ENCODE measurements at places on chromosomes 5 and 9. TPM values are rescaled to one million over a fixed set of nuclear protein-coding genes. Genes with fewer than 3 reads are reported as not detected.

- H3K4me1 ChIP-seq = peaks cover 2% of the 10 kb centered on the region
- H3K4me3 ChIP-seq = no peak overlapping the region
- no peak for DNase-seq
- peaks cover 26% of the 10 kb centered on the region for H3K27me3 ChIP-seq
These were observed 72.0 kb upstream of the IL12B start for GRCh38 chr5:159402311-159402710.

- H3K4me1 ChIP-seq = peaks cover 4% of the 10 kb centered on the region
- H3K27ac ChIP-seq = no peak overlapping the region
- H3K4me3 ChIP-seq = no peak overlapping the region
- H3K27me3 ChIP-seq = no peaks in the 10 kb centered on the region
- no peak for DNase-seq
These were observed 247.0 kb downstream of the CWC27 start for GRCh38 chr5:65015767-65016166.

GRCh38 chr9:16132513-16132912 lies 579.7 kb downstream of the CCDC171 start:
- H3K4me3 ChIP-seq = no peak overlapping the region
- no peak overlapping the region for H3K27ac ChIP-seq
- peaks cover 6% of the 10 kb centered on the region for H3K27me3 ChIP-seq
- H3K4me1 ChIP-seq = no peaks in the 10 kb centered on the region

DNA sequence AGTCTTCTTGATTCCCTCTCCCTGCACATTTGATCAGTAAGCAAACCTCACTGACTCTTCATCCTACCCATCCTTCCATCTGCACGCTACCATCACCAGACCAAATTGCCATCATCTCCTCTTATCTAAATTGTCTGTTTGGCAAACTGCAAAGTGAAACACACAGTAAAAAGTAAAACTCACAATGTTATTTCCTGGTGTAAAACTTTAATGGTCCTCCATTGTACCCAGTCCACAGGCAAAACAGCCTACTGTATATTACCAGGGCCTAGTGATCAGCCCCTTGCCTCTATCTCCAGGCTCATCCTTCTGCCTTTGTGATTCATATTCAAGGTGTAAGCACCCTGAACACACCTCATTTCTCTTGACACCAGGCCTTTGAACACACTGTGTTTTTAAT lies 83.3 kb upstream of the GPR151 start:
- no peaks in the 10 kb centered on the region for H3K4me1 ChIP-seq
- H3K27ac ChIP-seq = no peak overlapping the region
- DNase-seq = no peak
- no peak overlapping the region for H3K4me3 ChIP-seq

- DNase-seq = no peak
- no peaks in the 10 kb centered on the region for H3K36me3 ChIP-seq
- no peaks in the 10 kb centered on the region for H3K4me1 ChIP-seq
These were observed 1279.5 kb downstream of the CDH12 start for GRCh38 chr5:21573416-21574314.

DNA sequence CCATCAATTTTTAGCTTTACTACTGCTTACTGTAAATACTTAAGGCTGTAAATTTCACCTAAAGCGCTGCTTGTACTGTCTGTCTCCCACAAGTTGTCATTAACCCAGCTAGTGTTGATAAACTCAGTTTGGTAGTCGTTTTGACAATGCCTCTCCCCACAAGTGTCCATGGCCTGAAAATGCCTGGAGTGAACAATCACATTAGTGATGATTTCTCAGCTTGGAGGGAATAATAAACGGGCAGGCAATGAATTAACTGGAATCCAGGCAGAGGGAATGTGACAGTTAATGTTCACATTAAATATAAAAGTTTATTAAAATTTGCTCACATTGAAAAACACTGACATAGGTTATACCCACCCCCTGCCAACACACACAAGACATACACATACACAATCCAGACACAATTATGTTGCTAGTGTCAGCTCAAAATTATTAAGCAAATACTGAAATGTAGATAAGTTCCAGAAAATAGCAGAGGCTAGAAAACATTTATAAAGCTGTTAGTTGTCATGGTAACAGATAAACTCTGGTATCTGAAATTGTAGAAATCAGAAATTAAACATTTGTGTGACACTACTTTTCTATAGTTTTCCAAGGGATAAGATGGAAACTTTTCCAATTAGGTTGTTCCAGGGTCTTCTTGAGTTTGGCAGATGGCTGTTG lies 341.9 kb downstream of the DIRAS2 start:
- no peaks in the 10 kb centered on the region for H3K36me3 ChIP-seq
- no peak overlapping the region for H3K27ac ChIP-seq
- H3K4me1 ChIP-seq = no peaks in the 10 kb centered on the region

DNA sequence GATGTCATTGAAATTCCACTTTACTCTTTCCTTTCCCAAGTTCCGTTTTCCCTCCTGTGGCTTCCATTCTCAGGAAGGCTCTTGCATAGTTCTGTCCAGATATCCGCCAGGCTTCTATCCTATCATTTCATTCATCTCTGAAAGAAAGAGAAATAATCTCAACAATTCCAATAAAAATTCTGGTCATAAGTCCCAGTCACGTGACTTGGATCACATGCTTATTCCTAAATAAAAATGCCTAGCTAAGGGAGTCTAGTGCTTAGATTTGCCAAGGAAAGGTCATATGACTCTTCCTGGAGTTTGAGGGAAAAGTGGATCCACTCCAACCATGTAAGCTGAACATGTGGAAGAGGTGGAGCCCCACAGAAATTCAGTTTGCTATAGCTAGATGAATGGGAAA lies 146.0 kb upstream of the PPP1R2B start:
- no peak overlapping the region for H3K27ac ChIP-seq
- peaks cover 43% of the 10 kb centered on the region for H3K27me3 ChIP-seq
- no peak overlapping the region for H3K4me3 ChIP-seq
- no peak for DNase-seq
- H3K4me1 ChIP-seq = no peaks in the 10 kb centered on the region

GRCh38 chr5:117207088-117207668 lies 632.6 kb upstream of the SEMA6A start:
- H3K4me3 ChIP-seq = no peak overlapping the region
- H3K27me3 ChIP-seq = no peaks in the 10 kb centered on the region

- no peaks in the 10 kb centered on the region for H3K4me1 ChIP-seq
- DNase-seq = no peak
- H3K27me3 ChIP-seq = peaks cover 10% of the 10 kb centered on the region
- H3K27ac ChIP-seq = no peak overlapping the region
- no peaks in the 10 kb centered on the region for H3K36me3 ChIP-seq
These were observed 36.2 kb upstream of the OTULIN start for GRCh38 chr5:14628346-14628745.

DNA sequence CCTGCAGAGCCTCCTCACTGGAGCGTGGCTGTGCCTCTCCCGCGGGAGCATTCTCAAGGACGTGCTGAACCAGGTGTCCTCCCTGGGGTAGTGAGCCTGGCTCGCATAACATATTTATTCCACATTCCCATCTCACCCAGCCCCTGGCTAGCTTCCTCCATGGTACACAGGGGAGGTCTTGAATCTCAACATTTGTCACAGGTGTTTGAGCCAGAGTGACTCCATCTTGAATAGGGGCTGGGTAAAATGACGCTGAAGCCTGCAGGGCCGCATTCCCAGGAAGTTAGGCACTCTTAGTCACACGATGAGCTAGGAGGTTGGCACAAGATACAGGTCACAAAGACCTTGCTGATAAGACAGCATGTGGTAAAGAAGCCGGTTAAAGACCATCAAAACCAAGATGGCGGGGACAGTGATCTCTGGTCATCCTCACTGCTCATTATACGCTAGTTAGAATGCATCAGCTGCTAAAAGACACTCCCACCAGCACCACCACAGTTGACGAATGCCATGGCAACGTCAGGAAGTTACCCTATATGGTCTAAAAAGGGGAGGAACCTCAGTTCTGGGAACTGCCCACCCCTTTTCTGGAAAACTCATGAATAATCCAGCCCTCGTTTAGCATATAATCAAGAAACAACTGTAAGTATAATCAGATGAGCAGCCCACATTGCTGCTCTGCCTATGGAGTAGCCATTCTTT lies 273.8 kb upstream of the IRX4 start:
- H3K27me3 ChIP-seq = no peaks in the 10 kb centered on the region
- DNase-seq = no peak
- peaks cover 1% of the 10 kb centered on the region for H3K36me3 ChIP-seq
- no peak overlapping the region for H3K27ac ChIP-seq

GRCh38 chr9:37447111-37447510 lies 18.1 kb downstream of the ZBTB5 start:
- H3K27ac ChIP-seq = peak overlapping the region; percentile 86
- H3K4me1 ChIP-seq = peaks cover 18% of the 10 kb centered on the region
- no peak for DNase-seq
- no peaks in the 10 kb centered on the region for H3K27me3 ChIP-seq
- H3K36me3 ChIP-seq = peaks cover 4% of the 10 kb centered on the region

DNA sequence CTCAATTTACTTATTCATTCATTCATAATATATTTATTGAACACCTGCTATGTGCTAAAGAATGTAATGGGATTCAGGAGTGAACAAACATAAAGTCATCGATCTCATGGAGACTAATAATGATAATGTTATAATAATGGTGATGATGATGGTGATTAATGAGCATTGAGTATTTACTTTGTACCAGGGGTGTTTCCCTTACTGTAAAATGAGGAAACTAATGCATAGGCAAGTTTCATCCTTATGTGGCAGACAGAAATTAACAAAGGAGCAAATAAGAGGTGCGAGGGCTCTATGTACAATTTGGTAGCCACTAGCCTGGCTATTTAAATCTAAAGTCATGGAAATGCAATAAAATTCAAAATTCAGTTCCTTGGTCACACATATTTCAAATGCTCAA lies 11.1 kb upstream of the LCP2 start:
- H3K4me3 ChIP-seq = no peak overlapping the region
- H3K4me1 ChIP-seq = peaks cover 54% of the 10 kb centered on the region
- no peaks in the 10 kb centered on the region for H3K27me3 ChIP-seq
- DNase-seq = no peak
- no peaks in the 10 kb centered on the region for H3K36me3 ChIP-seq

DNA sequence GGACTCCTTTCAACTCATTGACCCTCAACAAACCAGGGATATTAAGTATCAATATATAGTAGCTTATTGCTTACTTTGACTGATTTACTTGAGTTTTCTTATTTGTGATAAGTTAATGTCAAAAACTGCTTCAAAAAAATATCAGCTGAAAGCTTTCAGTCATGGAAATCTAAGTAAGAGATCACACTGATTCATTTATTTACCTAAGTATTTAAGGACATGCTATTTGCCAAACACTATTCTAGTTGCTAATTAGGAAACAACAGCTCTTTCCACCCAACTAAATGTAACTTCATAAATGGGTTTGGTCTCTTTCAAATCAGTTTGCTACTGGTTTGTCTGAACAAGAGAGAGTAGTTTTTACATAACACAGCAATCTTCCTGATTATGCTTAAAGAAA lies 48.2 kb downstream of the CHD1 start:
- no peaks in the 10 kb centered on the region for H3K27me3 ChIP-seq
- no peak for DNase-seq
- peak overlapping the region; percentile 75 for H3K27ac ChIP-seq
- peaks cover 12% of the 10 kb centered on the region for H3K4me1 ChIP-seq

DNA sequence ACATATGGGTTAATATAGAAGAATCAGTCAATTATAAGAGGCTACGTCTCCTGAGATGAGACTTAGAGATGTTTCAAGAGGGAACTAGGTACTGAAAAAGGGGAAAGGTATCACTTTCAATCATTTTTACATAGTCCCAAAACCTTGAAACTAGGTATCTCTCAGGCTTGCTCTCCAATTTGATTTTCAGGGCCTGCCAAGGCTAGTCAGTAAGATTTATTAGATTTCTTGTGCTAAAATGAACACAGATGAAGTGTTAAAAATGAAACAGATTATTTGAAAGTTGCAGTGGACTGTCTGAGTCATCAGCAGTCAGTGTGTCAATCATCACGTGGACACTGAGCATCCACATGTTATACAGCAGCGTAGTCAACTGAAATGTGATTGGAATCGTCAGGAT lies 591.1 kb downstream of the DTWD2 start:
- no peak for DNase-seq
- H3K36me3 ChIP-seq = no peaks in the 10 kb centered on the region
- no peaks in the 10 kb centered on the region for H3K27me3 ChIP-seq
- H3K4me1 ChIP-seq = no peaks in the 10 kb centered on the region
- no peak overlapping the region for H3K27ac ChIP-seq

GRCh38 chr5:41156739-41157138 lies 56.6 kb downstream of the C6 start:
- no peaks in the 10 kb centered on the region for H3K4me1 ChIP-seq
- no peak overlapping the region for H3K4me3 ChIP-seq
- DNase-seq = no peak
- no peaks in the 10 kb centered on the region for H3K36me3 ChIP-seq
- H3K27ac ChIP-seq = no peak overlapping the region

DNA sequence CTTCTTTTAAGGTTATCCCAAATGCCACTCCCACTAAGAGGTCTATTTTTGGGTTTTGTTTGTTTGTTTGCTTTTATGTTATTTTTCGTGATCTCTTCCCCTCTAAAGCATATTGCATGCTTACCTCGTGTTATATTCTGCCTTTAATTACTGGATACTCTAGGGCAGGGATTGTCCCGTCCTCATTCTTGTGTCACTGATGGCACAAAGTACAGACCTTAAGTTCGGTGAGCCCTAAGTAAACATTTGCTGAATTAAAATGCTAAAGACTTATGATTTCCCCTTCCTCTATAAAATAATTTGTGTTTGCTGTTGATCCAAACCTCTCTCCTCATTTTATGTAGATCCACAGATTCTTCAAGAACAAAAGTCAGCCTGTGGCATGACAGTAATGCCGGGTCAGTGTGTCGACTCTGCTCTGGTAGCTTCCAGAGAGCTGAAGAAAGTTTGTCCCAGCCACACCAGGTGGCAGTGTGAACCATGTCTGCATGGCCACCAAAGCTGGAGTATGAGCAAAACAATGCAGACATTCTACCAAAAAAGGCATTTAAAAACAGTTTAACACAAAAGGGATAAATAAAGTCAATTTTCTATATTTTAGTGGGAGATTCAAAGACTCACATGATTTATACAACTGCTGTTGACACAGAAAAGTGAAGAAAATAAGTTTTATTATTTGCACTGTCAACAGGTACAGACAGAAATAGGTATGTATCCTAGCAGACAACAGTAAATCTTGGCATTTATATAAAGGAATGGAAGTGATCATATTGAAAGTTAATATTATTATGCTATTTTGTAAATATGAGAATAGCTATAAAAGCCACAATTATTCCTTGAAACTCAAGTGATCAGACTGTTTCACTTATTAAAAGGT lies 17.9 kb upstream of the POC5 start:
- H3K4me3 ChIP-seq = no peak overlapping the region
- no peak for DNase-seq
- H3K4me1 ChIP-seq = no peaks in the 10 kb centered on the region
- peaks cover 24% of the 10 kb centered on the region for H3K27me3 ChIP-seq

- no peak overlapping the region for H3K4me3 ChIP-seq
- H3K27ac ChIP-seq = no peak overlapping the region
- H3K36me3 ChIP-seq = no peaks in the 10 kb centered on the region
- H3K27me3 ChIP-seq = no peaks in the 10 kb centered on the region
- H3K4me1 ChIP-seq = peaks cover 3% of the 10 kb centered on the region
These were observed 39.2 kb downstream of the PPIC start for GRCh38 chr5:122997294-122997693.

ASPN gene
- not detected for total RNA-seq

TUSC1 gene
- total RNA-seq = not detected

DMGDH gene
- total RNA-seq = 2.2 TPM

PHF24 gene
- not detected for total RNA-seq

NMUR2 gene
- total RNA-seq = not detected

PRRT1B gene
- not detected for total RNA-seq

TMEM203 gene
- 21.3 TPM for total RNA-seq

WWC1 gene
- total RNA-seq = 5.4 TPM

IFNA21 gene
- not detected for total RNA-seq

ZDHHC12 gene
- total RNA-seq = 23.5 TPM

KIF4B gene
- total RNA-seq = not detected

C5orf52 gene
- total RNA-seq = not detected

DPYSL3 gene
- total RNA-seq = not detected
